ENCODE measurements at places on chromosomes 1 and 21.

DNA sequence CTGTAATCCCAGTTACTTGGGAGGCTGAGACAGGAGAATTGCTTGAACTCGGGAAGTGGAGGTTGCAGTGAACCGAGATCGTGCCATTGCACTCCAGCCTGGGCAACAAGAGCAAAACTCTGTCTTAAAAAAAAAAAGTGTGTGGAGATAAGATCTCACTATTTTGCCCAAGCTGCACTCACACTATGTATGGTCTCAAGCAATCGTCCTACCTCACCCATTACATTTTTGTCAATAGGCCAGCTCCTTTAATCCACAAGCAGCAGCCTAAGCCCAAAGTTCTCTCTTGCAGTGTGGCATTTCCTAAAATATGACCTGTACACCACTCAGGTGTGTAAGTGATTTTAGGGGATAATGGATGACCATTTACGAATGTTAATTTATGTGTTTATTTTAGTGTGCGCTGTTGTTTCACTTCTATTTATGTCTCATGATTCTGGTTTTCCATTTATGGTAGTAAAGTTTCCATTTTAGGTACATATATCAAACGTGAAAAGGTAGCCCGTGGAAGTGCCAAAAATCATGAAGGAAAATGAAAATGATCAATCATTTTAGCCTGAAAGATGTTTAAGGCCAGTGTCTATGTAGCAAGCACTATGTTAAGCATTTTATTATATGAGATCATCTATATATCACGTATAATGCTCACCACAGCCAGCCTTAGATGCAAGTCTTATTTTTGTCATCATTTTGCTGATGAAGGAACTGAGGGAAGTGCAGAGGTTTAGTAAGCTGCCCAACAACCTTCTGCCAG lies 5.6 kb downstream of the LCK start:
- no peak for DNase-seq

DNA sequence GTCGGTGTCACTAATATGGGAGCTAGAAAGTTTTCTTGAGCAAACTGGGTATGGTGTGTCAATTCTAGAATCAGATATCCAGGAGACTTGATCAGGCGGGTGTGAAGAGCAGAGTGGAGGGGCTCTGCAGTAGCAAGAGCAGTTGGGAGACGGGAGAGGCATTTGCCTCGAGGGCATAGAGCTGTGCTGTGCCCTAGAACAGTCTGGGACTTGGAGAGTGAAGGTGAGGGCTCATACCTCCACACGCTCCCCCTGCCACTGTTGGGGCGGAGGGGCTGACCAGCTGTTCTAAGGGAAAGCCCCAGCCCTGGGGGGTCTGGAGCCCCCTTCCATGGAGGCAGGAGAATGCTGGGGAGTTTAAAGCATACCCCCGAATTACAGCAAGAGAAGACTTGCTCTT lies 33.8 kb downstream of the SIM2 start:
- DNase-seq: no peak

- no peak for DNase-seq
These were observed 142.4 kb downstream of the NAV1 start for GRCh38 chr1:201681375-201681774.

GRCh38 chr1:37734629-37735591 lies 30.0 kb downstream of the EPHA10 start:
- no peak for DNase-seq

DNA sequence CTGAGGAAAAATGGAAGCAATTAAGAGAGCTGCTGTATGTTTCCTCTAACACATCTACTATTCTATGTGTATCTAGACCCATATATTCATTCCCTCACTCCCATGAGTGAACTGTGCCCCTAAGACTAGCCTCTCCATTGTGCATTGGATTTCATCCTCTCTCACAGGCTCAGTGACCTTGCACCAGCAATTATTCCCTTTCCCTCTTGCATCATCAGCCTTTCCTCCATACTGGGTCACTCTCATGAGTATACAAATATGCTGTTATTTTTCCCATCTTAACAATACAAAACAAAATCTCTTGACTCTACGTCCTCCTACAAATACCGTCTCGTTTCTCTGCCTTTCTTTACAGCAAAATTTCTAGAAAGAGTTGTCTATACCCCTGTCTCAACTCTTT lies 29.4 kb upstream of the METTL18 start:
- DNase-seq: no peak

DNA sequence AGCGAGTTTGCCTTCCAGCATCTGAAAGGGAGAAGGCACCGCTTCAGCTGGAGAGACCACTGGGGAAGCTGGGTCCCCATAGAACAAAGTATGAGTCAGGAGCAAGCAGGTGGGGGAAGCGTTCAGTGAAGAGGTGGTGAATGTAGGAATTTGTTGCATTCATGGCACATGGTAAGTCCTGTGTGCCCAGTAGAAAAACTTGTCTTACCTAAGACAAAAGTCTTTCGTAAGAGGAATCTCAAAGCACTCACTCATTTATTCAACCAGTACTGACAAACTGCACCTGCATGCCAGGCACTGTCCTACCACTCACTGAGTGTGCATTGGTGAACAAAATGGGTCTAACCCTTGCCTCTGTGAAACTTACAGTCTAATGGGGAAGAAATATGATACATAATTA lies 9.2 kb upstream of the ERRFI1 start:
- no peak for DNase-seq

DNA sequence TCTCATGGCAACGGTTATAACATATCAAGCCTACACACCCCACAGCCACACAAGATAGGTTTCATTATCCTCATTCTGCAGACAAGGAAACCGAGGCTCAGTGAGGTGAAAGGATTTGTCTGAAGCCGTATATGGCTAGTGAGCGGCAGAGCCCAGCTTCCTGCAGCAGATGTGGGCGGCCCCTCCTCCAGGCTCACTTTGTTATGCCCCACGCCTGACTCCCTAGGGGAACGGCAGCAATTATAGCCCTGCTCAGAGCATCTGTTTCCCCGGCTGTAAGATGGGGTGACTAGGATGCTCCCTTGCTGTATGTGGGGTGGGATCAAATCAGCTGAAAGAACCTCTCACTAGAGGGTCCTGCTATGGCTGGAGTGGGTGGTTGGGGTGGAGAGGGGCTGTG lies 22.1 kb downstream of the GRHL3 start:
- DNase-seq: no peak

GRCh38 chr1:107252271-107252670 lies 111.4 kb downstream of the NTNG1 start:
- no peak for DNase-seq

GRCh38 chr1:187038784-187039183 lies 210.0 kb downstream of the PLA2G4A start:
- no peak for DNase-seq

GRCh38 chr21:32728848-32729247 lies 1.0 kb upstream of the SYNJ1 start:
- no peak for DNase-seq

DNA sequence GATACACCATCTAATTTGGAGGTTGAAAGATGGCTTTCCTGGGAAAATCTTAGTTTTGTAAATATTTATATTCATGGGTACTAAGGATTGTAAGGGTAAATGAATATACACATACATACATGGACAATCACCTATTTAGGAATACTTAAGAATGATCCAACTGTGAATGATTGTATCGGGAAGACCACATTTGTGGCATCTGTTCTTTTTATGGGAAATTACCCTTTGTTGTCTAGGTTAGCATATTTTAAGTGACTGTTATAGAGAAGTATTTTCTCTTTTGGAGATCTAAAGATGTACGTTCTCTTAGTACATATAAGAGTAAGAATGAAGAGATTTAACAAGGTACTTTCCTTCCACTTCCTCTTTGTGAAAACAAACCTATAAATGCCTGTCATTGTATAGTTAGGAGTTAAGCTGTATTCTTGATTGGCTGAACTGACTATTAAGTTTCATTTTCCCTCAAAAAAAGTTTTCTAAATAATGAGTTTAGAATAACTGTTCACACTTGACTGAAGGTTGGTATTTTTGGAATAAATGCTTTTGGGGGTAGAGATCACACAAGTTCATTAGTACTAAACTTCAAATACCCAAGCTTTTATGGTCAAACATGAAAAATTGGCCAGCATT lies 26.7 kb downstream of the SNX7 start:
- no peak for DNase-seq

GRCh38 chr1:68456202-68456601 lies 6.4 kb upstream of the RPE65 start:
- DNase-seq: no peak

- no peak for DNase-seq
These were observed 301.8 kb upstream of the DUSP10 start for GRCh38 chr1:222043444-222044292.

DNA sequence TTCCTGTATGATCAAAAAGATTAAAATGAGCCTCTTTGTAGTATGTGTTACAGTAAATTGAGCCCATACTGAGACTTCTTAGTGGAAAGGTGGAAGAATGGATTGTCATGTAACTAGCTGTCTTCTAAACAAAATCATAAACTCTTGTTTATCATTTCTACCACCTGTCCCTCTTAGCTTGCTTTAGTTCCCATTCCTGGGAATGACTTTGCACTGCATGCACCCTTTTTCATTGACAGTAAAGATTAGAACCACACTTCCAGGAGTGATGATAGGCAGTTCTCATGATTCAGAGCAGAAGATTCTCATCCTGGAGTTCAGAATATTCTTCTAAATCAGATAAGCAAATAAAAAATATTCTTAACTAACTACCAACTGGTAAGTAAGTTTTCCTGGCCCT lies 28.0 kb downstream of the DENND2D start:
- DNase-seq: no peak

GRCh38 chr1:81305997-81306452 lies 494.7 kb upstream of the ADGRL2 start:
- no peak for DNase-seq

DNA sequence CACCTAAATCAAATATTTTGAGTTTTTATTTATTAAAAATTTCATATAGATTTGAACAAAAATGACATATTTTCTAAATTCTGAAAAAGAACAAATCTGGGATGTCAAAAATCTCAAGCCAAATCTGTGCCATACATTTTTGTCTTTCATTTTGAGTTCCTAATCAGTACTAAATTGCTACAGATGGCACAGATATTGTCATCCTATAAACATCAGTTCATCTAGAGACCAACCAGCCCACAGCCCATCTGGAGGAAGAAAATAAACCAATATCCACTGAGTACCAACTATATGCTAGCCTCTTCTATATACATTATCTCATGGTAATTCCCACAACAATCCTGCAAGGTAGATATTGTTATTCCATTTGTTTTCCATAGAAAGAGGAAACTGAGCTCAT lies 156.8 kb upstream of the ATP1B1 start:
- no peak for DNase-seq

DNA sequence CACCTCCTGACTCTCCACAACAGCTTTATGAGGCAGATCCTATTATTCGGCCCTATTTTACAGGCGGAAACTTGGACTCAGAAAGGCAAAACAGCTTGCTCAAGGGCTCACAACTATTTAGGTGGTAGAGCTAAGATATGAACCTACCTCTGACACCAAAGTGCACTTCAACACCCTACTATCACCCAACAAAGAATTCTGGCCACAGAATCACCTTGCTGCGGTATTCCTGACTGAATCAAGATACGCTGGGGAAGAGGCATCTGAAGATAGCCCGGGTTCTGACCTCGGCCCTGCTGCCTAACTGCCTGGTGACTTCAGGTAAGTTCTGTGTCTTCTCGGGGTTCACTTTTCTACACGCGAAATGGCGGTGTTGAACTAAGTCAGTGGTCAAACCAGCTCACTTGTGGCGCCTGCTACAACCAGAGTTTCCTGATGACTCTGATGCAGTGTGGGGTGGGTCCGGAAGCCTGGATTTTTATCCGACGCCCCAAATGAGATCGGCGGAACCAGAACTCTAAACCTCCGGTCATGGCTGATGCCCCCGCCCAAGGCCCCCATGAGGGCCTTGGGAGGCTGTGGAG lies 608 bp downstream of the PEF1 start:
- no peak for DNase-seq

- DNase-seq: no peak
These were observed 21.2 kb upstream of the TTLL7 start for GRCh38 chr1:84020151-84020550.

- DNase-seq: peak; percentile 81
These were observed at the start of gene CASZ1 for GRCh38 chr1:10796029-10796944. Gene CASZ1, minus strand, starts transcription at chr1:10796646. Its CDS starts 102,757 bp downstream, at chr1:10693889.

GRCh38 chr1:117146072-117146471 lies 24.5 kb upstream of the TRIM45 start:
- no peak for DNase-seq

- no peak for DNase-seq
These were observed 1606.5 kb downstream of the BRINP3 start for GRCh38 chr1:188871164-188871563.

DNA sequence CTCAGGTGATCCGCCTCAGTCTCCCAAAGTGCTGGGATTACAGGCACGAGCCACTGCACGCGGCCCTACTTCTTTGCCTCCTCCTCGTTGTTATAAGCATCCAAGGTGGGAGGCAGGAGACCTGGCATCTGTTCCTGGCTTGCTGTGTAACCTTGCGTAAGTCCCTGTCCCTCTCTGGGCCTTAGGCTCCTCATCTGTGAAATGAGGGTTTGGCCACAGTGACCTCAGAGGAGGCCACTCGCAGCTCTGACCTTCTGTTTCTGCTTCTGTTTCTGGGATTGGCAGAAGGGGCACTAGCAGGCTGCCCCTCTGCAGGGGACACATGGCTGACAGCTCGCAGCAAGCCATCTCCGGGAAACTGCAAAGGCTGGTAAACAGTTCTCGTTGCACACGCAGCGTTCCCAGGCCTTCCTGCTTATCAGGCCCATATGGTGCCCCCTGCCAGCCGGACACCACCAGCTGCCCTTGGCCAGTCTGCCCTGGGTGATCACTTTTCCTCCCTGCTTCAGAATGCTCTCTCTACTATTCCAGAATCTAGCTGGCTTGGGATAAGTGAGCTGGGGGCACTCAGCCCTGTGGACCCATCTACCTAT lies 2.6 kb upstream of the LDLRAP1 start:
- no peak for DNase-seq

- no peak for DNase-seq
These were observed 45.3 kb downstream of the PUM1 start for GRCh38 chr1:31020007-31020790.

DNA sequence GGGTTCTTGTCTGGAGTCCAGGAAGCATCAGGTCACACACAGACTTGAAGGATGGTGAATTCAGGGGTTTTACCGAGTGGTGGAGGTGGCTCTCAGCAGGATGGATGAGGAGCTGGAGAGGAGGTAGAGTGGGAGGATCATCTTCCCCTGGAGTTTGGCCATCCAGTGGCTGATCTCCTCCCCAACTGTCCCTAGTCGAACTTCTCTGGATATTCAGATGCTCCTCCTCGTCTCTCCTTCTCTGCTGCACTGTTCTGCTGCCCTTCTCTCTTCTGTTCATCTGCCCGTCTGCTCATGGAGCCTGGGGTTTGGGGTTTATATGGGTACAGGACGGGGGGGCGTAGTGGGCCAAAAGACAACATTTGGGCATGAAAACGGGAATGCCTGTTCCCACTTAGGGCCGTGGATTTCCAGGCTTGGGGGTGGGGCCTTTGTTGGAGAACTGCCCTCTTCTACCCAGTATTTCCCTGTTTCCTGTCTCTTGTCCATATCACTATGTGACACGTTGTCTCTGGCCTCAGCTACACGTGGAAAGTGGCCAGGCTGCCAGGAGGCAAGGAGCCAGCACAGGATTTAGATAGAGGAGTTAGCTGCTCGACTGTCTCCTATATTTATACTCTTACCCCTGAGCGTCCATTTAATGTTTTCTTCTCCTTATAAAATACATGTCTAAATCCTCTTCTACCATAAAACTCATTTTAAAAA lies 76.7 kb downstream of the SIPA1L2 start:
- DNase-seq: no peak

Data from posterior cingulate gyrus (tissue), 11 donors.